AG04450 (cell line): ENCODE measurements at places on chromosomes 11 and 22.

- DNase-seq = no peak
These were observed 584 bp upstream of the GAL start for GRCh38 chr11:68683536-68684384.

GRCh38 chr22:50061141-50061823 lies 3.2 kb upstream of the TTLL8 start:
- no peak for DNase-seq

DNA sequence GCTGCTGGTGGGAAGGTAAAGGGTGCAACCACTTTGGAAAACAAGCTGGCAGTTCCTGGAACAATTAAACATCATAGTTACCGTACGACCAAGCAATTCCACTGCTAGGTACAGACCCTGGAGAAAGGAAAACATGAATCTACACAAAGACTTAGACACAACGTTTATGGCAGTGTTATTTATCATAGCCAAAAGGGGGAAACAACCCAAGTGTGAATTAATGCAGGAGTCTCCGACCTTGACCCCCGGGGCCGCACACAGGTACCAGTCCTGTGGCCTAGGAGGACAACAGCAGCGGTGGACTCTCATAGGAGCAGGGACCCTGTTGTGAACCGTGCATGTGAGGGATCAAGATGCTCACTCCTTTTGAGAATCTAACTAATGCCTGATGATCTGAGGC lies 22.5 kb downstream of the PRDM10 start:
- no peak for DNase-seq

GRCh38 chr11:42066113-42066512 lies 606.7 kb upstream of the LRRC4C start:
- no peak for DNase-seq

DNA sequence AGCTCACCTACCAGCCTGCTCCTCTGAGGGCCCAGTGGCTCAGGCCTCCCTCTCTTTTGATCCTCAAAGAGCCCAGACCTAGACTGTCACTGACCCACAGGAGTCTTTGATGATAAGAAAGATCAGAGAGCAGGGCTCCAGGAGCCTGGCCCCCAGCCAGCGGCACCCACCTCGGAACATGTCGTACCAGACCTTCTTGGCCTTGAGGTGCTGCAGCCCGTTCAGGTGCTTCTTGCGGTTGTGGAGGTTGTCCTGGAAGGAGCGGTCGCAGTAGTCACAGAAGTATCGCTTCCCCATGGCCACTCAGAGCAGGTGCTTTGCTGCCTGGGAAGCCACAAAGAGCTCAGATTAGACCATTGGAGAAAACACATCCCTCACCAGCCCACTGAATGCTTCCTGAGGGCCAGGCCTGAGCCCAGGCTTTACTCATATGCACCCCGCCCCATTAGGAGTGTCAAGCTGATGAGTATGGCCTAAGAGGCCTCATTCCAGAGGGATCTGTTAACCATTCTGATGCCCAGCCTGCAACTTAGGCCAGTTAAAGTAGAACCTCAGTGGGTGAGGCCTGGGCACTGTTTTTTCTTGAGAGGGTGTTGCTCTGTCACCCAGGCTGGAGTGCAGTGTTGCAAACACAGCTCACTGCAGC lies 18.4 kb downstream of the ZMAT5 start:
- no peak for DNase-seq

- DNase-seq = no peak
These were observed 1134.8 kb downstream of the BRD1 start for GRCh38 chr22:48692734-48693376.

DNA sequence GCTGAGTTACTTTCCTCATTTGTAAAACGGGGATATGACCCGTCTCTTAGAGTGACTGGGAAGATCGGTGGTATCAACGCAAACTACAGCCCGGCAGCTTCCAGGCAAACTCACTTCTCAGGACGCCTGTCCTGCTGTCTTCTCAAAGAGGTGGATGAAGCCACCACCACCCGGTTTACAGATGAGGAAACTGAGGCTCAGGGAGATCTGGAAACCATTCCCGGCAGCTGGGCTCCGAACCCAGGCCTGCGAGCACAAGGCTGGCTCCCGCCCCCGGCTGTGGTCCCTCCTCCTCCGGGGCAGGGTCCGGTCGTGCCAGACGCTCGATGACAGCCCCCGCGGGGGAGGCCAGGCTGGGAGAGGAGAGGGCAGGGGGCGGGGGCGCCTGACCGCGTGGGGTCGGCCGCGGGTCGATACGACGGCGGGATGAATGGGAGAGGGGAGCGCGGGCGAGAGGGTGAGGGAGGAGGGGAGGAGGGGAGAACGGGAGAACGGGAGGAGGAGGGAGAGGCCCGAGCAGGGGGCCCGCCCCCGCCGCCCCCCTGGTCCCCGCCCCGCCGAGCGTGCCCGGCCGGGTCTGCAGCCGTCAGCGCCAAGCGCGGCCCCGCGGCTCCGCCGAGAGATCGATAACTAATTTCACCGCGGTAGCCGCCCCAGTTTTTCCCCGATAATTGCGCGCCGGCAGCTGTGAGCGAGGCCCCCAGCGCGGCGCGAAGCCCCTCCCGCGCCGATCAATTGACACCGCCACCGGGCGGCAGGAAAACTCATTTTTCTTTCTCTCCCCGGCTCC lies 14.0 kb downstream of the IGLL1 start:
- no peak for DNase-seq
